Right renal pelvis (tissue), 4 donors: ENCODE measurements at places on chromosomes 6 and 20. TPM values are rescaled to one million over a fixed set of nuclear protein-coding genes. Genes with fewer than 3 reads are reported as not detected.

Gene GJA10
- not detected for polyA plus RNA-seq

Gene VIP
- 1.2 TPM for polyA plus RNA-seq

Gene KCNS1
- 0.37 TPM for polyA plus RNA-seq

Gene KCNG1
- polyA plus RNA-seq: 6.8 TPM

Gene CRNKL1
- 43.3 TPM for polyA plus RNA-seq

Gene LIN28B
- 0.08 TPM for polyA plus RNA-seq

Gene TREML2
- polyA plus RNA-seq: 0.04 TPM

Gene TFEB
- 9.4 TPM for polyA plus RNA-seq

Gene CST5
- 0.54 TPM for polyA plus RNA-seq

Gene PI16
- polyA plus RNA-seq: 1.8 TPM

Gene ENPP3
- polyA plus RNA-seq: 9.6 TPM

Gene CD24
- 1,334 TPM for polyA plus RNA-seq

Gene KIF6
- polyA plus RNA-seq: 3.8 TPM

Gene VGLL2
- polyA plus RNA-seq: not detected
